ENCODE measurements at places on chromosomes 3 and 15. TPM values are rescaled to one million over a fixed set of nuclear protein-coding genes. Genes with fewer than 3 reads are reported as not detected.
A peak's percentile ranks its signal among the peaks of the same experiment; 100 is the strongest.

AMIGO3 gene
- polyA plus RNA-seq, result 2.4 TPM

GRCh38 chr3:124007186-124007585 lies 15.3 kb upstream of the ROPN1 start:
- H3K4me1 ChIP-seq, result no peaks in the 10 kb centered on the region
- H3K27ac ChIP-seq, result no peak overlapping the region
- no peak for DNase-seq
- peaks cover 22% of the 10 kb centered on the region for H3K27me3 ChIP-seq
- no peaks in the 10 kb centered on the region for H3K36me3 ChIP-seq

- H3K27me3 ChIP-seq, result no peaks in the 10 kb centered on the region
Measured at GRCh38 chr3:195893044-195893395, 15.3 kb downstream of the TNK2 start.

GRCh38 chr15:64209680-64210334 lies 47.0 kb upstream of the PPIB start:
- no peaks in the 10 kb centered on the region for H3K36me3 ChIP-seq
- H3K27ac ChIP-seq, result no peak overlapping the region
- H3K4me1 ChIP-seq, result no peaks in the 10 kb centered on the region
- H3K4me3 ChIP-seq, result no peak overlapping the region
- no peaks in the 10 kb centered on the region for H3K27me3 ChIP-seq

LNP1 gene
- polyA plus RNA-seq, result 1.9 TPM

DNA sequence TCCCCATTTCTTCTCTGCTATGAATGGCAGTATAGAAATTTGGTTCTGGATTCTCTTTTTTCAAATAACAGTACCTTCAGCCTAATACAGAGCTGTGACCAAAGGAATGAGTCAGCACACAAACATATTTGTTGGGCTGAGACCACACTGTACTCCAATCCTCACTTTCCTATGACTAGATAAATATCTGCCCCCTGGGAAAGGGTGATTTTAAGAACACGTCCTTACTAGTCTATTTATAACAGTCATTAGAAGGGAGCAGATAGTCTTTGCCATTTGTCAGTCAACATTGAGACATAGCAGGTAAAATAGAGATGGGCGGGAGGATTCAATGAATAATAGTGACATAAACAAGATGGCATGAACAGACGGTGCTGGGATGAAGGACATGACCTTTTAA lies 461.3 kb downstream of the MCTP2 start:
- H3K4me1 ChIP-seq, result no peaks in the 10 kb centered on the region
- no peaks in the 10 kb centered on the region for H3K27me3 ChIP-seq
- no peak overlapping the region for H3K4me3 ChIP-seq
- no peak for DNase-seq
- H3K27ac ChIP-seq, result no peak overlapping the region

GRCh38 chr15:84991014-84991712 lies 9.5 kb downstream of the PDE8A start:
- H3K4me1 ChIP-seq, result peaks cover 12% of the 10 kb centered on the region
- H3K27ac ChIP-seq, result no peak overlapping the region
- no peak for DNase-seq
- H3K4me3 ChIP-seq, result no peak overlapping the region
- H3K27me3 ChIP-seq, result no peaks in the 10 kb centered on the region

ATRIP gene
- polyA plus RNA-seq, result 4.3 TPM

GRCh38 chr3:42852441-42852840 lies 23.2 kb downstream of the CYP8B1 start:
- H3K4me1 ChIP-seq, result peaks cover 24% of the 10 kb centered on the region
- H3K27me3 ChIP-seq, result no peaks in the 10 kb centered on the region
- H3K27ac ChIP-seq, result peak overlapping the region; percentile 48
- H3K4me3 ChIP-seq, result no peak overlapping the region
- H3K36me3 ChIP-seq, result no peaks in the 10 kb centered on the region

CPN2 gene
- polyA plus RNA-seq, result 4.6 TPM

DNA sequence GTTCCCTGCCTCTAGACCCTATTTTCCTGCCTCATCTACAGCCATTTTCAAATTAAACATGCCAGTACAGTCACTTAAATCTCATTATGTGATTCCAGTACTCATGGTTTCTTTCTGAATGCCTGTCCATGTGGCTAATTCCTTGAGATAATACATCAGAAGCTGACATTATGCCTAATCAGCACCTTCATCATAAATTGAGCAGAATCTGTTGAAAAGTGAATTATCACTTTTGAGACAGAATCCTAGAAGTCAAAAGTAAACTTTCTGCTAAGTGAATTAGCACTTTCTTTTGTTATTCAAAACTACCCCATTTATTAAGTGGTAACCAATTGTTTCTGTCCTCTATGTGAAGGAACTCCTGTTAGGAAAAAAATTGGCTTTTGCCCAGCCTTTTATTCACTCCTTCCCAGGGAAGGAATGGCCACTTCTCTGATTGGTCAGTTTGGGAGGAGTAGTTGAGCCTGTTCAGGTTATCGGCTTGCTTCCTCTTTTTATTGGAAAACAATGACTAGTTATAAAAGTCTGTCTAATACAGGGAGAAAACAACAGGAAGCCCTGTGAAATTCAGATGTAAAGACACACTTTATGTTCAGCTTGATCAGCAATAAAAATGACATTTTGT lies 40.5 kb downstream of the OSTN start:
- no peak overlapping the region for H3K4me3 ChIP-seq
- H3K27ac ChIP-seq, result no peak overlapping the region
- DNase-seq, result no peak
- H3K4me1 ChIP-seq, result peaks cover 7% of the 10 kb centered on the region

DNA sequence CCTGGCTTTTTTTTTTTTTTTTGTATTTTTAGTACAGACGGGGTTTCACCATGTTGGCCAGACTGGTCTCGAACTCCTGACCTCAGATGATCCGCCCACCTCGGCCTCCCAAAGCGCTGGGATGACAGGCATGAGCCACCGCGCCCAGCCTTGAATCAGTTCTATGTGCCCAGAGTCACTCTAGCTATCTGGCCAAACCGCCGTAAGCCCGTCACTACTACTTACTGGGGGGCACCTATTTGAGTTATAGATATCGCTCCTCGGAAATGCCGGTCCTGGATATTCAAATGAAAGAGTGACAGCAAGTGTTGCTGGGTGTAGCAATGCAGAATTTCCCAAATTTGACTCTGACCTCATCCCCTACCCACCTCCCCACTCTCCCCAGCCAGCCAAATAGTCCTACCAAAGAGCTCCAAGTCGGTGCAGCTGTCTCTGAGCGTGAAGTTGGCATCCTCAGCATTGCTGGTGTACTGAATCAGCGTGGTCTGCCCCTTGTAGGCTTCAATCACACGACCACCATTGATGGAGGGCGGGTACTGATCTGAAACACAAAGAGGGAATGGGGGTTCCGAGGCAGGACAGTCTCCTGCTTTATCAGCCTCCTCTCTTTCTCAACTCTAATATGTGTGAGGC lies 38.1 kb downstream of the MUC20 start:
- no peak overlapping the region for H3K4me3 ChIP-seq
- DNase-seq, result no peak
- no peaks in the 10 kb centered on the region for H3K36me3 ChIP-seq
- no peaks in the 10 kb centered on the region for H3K4me1 ChIP-seq

- no peak overlapping the region for H3K4me3 ChIP-seq
- H3K36me3 ChIP-seq, result no peaks in the 10 kb centered on the region
- peaks cover 56% of the 10 kb centered on the region for H3K4me1 ChIP-seq
- H3K27me3 ChIP-seq, result no peaks in the 10 kb centered on the region
- no peak for DNase-seq
Measured at GRCh38 chr3:25455441-25456132, 27.5 kb downstream of the RARB start.

ZNF660 gene
- 4.0 TPM for polyA plus RNA-seq

- DNase-seq, result no peak
- H3K27ac ChIP-seq, result no peak overlapping the region
- H3K36me3 ChIP-seq, result no peaks in the 10 kb centered on the region
- H3K4me1 ChIP-seq, result peaks cover 28% of the 10 kb centered on the region
- no peaks in the 10 kb centered on the region for H3K27me3 ChIP-seq
Measured at GRCh38 chr3:55792009-55792408, 304.9 kb upstream of the WNT5A start.

DNA sequence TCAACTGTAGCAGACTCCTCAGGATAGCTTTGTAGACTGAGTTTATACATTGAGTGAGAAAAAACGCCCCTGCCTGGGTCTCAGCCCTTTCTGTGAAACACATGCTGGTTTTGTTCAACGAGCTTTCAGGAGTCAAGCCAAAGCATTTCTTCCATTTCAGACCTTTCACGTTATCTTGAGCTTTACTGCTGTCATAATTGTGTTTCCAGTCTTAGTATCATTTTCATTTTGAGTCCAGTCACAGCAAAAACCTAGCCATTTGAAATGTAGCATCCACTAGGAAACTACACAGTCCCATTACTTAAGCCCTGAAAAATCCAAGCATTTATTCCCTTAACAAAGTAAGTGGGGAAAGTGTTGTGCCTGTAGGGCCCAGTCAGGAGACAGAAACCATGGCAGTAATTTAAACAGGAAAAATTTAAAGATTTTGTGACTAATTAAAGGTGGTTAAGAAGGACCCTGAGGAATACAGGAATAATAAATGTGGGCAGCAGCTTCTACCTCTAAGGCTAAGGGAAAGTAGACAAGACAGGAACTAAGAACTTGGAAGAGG lies 110.1 kb upstream of the ABHD17C start:
- H3K4me3 ChIP-seq, result no peak overlapping the region
- H3K27me3 ChIP-seq, result no peaks in the 10 kb centered on the region
- DNase-seq, result no peak
- no peaks in the 10 kb centered on the region for H3K36me3 ChIP-seq
- H3K27ac ChIP-seq, result no peak overlapping the region

DNA sequence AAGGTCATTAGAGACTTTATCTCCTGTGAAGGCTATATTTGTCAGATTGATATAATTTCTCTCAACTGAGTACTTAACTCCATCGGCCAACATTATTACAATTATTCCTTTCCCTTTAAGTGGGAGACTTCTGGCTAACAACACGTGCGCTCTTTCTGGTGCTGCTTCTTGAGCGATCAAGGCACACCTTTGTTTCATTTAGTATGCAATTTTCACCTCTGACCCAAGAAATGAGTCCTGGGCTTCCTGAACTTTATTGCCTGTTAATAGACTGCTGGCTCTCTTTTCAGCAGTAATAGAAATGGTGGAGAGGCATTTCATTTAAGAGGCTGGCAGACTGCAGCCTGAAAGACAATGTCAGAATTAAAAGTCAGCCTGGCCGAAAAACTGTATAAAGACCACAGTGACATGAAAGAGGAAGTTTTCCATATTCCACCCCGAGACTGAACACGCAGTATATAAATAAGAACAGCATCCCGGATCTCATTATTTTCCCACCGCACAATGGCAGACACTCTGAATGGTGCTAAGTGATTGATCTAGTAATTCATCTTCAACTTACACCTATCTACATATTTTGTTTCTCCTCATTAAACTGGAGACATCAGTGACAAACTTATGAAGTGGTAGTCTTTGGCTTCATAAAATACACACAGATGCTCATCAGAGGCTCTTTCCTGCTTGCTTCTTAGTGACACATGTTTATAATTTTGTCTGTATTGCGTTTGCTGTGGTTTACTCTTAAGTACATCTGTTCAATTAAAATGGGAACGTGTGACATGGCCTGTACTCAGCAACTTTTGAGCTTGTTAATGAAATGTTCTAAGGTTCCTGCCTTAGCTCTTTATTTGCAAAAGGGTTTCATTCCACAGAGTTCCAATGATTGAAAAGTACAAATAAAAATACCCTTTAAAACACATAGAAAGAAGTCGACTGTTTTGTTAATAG lies 299.9 kb downstream of the MECOM start:
- H3K36me3 ChIP-seq, result no peaks in the 10 kb centered on the region
- H3K27ac ChIP-seq, result no peak overlapping the region
- no peak overlapping the region for H3K4me3 ChIP-seq
- no peaks in the 10 kb centered on the region for H3K4me1 ChIP-seq
- no peaks in the 10 kb centered on the region for H3K27me3 ChIP-seq
- no peak for DNase-seq

DNA sequence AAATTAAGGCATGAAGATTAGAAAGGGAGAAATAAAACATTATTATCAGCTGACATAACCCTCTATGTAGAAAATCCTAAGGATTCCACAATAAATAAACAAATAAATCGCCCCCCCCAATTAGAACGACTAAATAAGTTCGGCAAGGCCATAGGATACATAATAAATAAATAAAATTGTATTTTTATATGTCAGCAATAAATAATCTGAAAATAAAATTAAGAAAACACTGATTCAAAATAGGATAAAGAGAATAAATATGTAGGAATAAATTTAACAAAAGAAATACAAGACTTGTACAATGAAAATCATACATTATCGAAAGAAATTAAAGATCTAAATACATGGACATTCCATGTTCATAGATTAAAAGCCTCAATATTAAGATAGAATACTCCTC lies 5.1 kb downstream of the TTC23 start:
- no peak overlapping the region for H3K4me3 ChIP-seq
- no peak for DNase-seq

GRCh38 chr15:66288551-66289185 lies 4.7 kb upstream of the DIS3L start:
- peaks cover 17% of the 10 kb centered on the region for H3K4me1 ChIP-seq
- H3K27ac ChIP-seq, result no peak overlapping the region
- H3K36me3 ChIP-seq, result no peaks in the 10 kb centered on the region

- H3K4me1 ChIP-seq, result no peaks in the 10 kb centered on the region
- DNase-seq, result no peak
- H3K4me3 ChIP-seq, result no peak overlapping the region
- no peak overlapping the region for H3K27ac ChIP-seq
- no peaks in the 10 kb centered on the region for H3K36me3 ChIP-seq
Measured at GRCh38 chr15:29070471-29071231, 184.9 kb downstream of the APBA2 start.
